ENCODE measurements at places on chromosomes 4 and X.

DNA sequence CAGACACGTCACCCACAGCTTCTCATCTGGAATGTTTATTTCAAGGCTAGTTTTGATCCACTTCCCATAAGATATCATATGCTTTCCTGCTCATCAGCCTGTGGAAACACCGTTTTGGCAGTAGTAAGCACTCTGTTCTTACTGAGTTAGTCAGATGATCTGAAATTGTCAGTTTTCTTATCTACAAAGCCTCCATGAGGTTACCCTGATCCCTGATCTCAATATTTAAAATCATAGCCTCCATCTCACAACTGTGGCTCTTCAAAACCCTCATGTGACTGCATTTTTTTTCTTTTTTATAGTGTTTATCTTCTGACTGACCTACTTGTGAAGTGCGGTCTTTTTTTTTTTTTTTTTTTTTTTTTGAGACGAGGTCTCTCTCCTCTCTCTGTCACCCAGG, 22.7 kb downstream of the BST1 start:
- no peak for DNase-seq

DNA sequence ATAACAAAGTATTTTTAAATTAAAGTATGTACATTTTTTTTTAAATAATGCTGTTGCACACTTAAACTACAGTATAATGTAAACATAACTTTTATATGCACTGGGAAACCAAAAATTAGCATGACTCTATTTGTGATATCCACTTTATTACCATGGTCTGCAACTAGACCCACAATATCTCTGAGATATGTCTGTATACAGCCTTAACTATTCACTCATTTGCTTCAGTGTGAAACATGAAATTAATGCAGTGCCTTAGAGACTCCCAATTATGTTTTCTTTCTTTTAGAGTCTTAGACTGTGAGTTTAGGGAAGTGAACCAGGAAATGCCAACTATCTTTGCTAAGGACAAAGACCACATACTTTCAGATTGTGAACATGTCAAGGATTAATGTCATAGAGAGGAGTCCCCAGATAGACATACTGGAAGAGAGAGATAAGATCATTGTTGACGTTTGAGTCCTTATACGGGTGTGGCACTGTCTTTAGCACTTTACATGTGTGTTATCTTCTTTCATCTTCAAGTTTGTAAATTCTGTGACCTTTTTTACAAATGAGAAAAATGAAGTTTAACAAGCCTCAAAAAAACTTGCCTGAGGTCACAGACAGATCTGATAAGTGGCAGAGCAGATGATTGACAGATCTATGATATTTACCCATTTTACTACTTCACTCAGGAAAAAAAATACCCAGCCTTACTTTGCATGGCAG, 23.2 kb downstream of the CXorf58 start:
- no peak for DNase-seq

- no peak for DNase-seq
Observed at GRCh38 chr4:10180927-10181744, 64.5 kb upstream of the WDR1 start.

GRCh38 chrX:55523356-55523755, 33.7 kb upstream of the USP51 start:
- DNase-seq: no peak
